ENCODE measurements at places on chromosomes 6 and 20. TPM values are rescaled to one million over a fixed set of nuclear protein-coding genes. Genes with fewer than 3 reads are reported as not detected.

MAK gene
- under 0.01 TPM for total RNA-seq

SRSF12 gene
- total RNA-seq = under 0.01 TPM

ZC2HC1B gene
- total RNA-seq = not detected

TRIM40 gene
- not detected for total RNA-seq

SLC17A2 gene
- total RNA-seq = not detected

GRCh38 chr6:131946992-131947955 is 3.9 kb downstream of the CCN2 start:
- DNase-seq = peak; percentile 86

GRCh38 chr6:7262746-7263518 is 50.1 kb downstream of the SSR1 start:
- no peak for DNase-seq

- peak; percentile 30 for DNase-seq
Observed at GRCh38 chr20:31594558-31595379, 10.3 kb upstream of the ID1 start.

DNA sequence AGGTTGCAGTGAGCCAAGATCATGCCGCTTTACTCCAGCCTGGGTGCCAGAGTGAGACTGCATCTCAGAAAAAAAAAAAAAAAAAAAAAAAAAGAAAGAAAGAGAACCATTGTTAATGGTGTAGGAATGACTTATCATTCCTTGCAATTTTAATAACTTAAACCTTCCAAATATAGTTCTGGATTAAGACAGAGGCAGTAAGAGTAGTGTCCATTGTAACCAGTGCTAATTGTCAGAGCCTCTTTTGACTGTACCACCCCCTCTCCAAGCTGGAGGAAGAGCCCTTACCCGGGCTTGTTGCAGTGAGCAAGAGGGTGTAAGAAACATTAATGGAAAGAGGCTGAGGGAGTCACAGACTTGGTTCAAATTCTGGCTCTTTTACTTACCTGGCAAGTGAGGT is 53.8 kb downstream of the SASH1 start:
- DNase-seq = no peak

- DNase-seq = no peak
Observed at GRCh38 chr6:154617175-154617574, 106.7 kb upstream of the CNKSR3 start.

- no peak for DNase-seq
Observed at GRCh38 chr6:107418118-107418517, 41.2 kb downstream of the PDSS2 start.

DNA sequence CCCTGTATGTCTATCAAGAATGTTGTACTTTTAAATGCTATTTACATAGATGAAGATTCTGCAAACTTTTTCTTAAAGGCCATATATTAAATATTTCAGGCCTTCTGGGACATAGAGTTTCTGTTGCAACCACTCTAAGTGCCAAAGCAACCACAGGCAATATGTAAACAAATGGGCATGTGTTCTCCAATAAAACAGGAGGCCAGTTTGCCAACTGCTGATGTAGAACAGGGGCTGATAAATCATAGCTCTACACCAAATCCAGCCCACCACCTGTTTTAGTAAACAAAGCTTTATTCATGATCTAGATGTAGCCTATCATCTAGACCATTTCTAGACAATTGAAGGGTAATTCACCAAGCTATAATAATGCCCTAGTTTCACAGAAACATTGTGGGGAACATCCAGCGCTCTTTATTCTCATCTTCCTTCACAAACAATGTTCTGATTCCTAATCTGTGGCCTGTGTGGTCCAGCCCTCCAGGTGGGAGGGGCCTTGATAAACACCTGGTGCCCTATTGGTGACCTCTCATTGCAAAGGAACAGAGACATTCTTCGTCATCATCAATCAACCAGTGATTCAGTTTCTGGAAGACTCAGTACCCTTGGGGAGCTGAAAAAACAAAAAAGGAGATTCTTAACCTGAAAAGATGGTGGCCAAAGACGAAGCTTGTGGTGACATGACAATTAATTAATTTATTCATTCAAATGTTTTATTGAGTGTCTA is 80.2 kb downstream of the PREP start:
- DNase-seq = no peak

DNA sequence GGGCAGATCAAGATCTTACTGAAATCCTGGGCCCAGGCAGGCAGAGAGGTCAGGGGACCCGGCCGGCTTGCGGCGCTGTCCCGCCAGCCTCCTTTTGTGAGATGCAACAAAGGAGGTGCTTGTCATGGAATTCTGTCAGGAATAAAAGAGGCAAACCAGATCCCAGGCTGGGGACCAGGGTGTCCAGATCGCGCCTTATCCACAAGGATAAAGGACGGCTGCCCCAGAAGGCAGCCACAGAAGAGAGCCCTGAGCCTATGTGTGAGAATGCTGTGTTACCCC is 42.6 kb upstream of the CDH22 start:
- DNase-seq = no peak

GRCh38 chr6:135887069-135887468 is 35.6 kb downstream of the PDE7B start:
- DNase-seq = no peak

- DNase-seq = no peak
Observed at GRCh38 chr6:42973926-42974325, 5.1 kb downstream of the PEX6 start.

DNA sequence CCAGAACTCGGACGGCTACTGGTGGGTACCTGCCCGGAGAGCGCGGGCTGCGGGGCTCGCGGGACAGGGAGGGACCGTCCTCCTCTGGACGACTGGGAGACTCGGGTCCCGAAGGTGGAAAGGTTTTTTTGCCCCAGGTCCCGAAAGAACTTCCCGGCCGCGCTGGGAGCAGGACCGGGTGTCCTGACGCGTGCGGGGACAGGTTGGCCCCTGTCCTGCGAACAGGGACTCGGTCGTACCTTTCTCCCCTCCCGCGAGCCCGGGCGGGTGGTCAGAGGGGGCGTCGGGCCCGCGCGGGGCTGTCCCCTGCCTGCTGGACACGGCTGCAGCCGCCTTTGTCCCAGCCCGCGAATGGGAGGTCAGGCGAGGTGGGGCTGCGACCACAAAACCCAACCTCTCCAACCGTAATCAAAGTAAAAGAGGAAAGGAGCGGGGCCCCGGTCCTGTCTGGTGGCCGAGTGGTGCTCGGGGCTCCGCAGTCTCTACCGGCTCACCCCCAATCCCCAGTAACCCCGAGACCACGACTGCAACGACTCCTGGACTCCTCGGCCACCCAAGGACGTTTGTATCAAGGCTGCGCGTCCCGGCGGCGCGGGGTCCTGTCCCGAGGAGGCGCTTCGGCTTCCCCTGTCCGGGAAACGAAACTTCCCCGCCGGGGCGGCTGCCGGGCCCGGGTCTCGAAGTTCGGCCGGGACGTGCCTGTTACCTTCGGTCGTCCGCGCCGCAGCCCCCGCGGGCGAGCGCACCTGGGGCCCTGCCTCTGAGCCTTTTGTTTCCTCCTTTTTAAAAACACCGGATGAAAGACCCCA is 798 bp downstream of the DSP start:
- DNase-seq = peak; percentile 31

GRCh38 chr20:38991814-38992704 is 29.9 kb downstream of the DHX35 start:
- no peak for DNase-seq

DNA sequence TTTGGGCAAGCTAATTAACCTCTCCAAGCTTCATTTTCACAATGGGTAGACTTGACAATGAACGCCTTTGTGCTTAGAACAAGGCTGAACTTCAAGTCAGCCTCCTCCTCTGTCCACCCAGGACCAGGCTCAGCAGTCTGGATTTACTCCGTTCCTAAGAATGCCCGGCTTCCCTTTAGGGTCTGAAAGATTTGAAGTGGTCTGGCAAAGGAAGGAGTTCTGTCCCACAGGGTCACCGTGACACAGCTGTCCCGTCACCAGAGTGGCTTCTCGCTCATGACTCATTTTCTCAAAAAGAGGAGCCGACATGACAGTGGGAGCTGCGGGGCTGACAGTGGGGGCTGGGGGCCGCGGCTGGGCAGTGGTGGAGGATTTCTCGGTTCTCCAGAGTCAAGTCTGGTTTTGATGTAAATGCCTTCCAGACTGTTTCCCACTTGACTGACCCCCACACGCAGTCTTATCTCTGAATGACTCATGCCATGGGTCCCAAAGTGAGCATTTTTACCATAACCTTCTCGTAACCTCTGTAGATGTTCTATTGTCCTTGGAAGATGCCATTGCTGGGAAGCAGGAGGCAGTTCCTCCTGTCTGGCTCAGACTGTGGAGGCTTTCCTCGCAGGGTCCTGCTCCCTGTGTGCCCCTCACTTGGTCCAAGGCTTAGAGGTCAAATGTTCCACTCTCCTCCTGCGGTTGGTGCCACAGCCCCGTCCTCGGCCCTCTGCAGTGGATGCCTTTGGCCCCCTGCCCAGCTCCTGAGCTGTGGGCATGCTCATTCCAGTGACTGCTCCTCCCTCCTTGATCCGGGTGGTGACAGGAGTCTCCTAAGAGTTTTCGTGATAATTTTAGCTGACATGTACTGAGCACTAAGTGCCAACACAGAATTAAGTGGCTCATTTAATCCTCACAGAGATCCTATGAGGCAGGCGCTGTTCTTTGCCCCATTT is 253.1 kb downstream of the FNDC1 start:
- no peak for DNase-seq

DNA sequence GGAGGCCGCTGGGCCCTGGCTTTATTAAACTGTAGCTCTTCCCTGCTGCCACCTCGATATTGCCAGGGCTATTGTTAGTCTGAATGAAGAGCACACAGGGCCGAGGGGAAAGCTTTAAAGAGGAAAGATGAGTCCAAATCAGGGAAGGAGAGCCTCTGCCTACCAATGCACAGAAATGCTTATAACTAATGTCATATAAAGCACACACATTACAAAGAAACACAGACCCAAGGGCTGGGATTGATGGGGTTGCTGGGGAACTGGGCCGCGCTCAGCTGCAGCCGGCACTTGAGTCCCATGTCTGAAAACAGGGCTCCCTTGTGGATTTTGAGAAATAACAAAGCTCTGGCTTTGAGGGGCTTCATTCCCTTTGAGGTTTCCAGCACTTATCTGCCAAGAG is 232.6 kb downstream of the CD83 start:
- no peak for DNase-seq

- DNase-seq = no peak
Observed at GRCh38 chr6:87220997-87221396, 65.6 kb downstream of the ZNF292 start.
